ENCODE measurements at places on chromosomes 4 and X.

DNA sequence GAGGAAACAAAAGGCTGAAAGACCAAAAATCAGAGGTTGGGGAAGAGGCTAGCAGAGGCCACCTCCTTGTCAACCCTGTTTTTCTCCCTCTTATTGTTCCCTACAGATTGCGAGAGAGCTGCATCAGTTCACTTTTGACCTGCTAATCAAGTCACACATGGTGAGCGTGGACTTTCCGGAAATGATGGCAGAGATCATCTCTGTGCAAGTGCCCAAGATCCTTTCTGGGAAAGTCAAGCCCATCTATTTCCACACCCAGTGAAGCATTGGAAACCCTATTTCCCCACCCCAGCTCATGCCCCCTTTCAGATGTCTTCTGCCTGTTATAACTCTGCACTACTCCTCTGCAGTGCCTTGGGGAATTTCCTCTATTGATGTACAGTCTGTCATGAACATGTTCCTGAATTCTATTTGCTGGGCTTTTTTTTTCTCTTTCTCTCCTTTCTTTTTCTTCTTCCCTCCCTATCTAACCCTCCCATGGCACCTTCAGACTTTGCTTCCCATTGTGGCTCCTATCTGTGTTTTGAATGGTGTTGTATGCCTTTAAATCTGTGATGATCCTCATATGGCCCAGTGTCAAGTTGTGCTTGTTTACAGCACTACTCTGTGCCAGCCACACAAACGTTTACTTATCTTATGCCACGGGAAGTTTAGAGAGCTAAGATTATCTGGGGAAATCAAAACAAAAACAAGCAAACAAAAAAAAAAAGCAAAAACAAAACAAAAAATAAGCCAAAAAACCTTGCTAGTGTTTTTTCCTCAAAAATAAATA, 179.9 kb downstream of the AR start:
- no peak for ATAC-seq

DNA sequence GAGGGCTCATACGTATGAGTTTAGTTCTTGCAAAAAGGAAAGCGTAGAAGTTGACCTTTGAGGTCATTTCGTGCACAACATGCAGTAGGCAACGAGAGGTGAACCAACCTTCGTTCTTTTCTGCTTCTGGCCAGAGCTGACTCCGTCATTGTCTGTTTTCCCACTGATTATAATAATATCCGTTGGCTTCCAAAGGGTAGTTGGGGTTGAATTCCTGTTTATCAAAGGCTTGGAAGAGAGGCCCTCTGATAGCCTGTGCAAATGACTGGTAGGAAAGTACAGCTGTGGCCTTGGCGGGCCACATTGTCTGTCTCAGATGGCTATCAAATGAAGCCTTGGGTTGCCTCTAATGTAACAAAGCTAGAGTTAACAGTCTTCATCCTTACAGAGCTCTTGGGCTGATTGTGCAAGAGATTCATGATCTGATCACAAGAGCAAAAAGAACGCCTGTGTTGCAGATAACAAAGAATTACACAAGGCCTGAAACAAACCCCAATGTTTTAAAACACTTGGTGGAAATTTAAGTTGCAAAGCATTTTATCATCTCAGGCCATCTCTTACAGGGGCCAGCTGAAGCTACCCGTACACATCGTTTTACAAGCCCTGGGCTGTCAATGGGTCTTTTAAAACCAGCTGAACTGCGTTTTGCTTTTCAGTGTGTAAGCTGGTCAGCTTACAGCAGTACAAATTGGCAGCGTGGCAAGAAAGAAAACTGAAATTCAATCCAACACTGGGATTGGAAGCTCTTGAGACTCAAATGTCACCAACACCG, 46.1 kb upstream of the FAM9C start:
- 0 out of 3 replicates have a peak, but pooled peaks have one; percentile 15 for ATAC-seq

- ATAC-seq: no peak
Observed at GRCh38 chrX:54708404-54708803, 89.7 kb downstream of the ITIH6 start.

- ATAC-seq: peak; percentile 99
Observed at GRCh38 chrX:50691820-50692219, 122.2 kb downstream of the SHROOM4 start.

- no peak for ATAC-seq
Observed at GRCh38 chr4:7811536-7812191, 128.0 kb downstream of the AFAP1 start.

- ATAC-seq: peak; percentile 76
Observed at GRCh38 chr4:165440415-165441158, 61.8 kb downstream of the CPE start.

DNA sequence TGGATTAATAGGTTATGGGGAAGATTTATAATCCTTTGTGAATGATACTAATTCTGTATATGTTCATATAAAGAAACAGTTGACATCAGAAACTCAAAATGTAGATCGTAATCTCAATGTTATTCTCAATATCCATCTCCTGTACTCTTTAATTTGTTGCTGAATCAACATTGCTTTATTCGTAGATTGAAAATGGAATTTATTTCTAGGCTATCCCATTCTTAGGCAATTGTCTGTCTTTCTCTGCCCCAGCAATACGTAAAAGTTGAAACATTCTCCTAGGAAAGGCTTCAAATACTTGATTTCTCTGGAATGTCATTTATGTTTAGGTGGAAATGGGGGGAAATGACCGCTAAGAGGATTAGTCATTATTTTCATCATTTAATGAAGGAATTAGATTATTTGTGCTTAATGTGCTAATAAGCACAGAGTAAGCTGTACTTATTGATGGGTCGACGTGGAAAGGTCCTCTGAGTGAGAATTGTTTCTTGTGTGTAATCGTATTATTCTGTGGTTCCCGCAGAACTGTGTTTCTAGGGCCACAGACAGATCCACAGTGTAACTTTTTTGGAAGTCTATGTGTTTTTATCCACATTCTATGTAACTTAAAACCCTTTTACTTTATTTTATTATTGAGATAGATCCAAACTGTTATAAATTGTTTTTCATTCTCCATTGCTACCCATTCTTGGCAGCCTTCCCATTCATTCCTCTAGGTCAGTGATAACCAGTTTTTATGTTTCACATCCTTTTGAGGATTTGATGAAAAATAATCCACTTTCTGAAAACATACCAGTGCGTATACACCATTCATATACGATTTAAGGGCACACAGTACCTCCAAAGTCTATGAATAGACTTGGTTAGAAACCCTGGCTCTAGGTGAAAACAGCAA, 262.9 kb downstream of the ARHGAP10 start:
- no peak for ATAC-seq

DNA sequence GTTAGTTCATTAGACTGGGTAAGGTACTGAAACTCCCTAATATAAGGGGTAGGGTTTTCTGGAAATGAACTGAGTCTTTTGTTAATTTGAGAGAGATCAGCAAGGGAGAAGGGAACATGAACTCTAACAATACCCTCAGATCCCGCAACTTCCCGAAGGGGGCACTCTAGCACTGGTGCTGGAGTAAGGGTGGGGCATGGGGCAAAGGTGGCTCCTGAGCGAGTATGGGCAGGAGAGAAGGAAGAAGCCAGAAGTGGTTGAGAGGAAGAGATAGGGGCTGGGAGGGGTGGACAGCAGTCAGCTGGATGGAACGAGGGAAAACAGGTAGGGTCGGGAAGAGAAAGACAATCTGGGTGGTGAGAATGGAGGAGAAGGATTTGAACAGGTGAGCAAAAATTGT, 183.2 kb upstream of the MAGEE2 start:
- ATAC-seq: no peak

Data from SK-N-SH treated with all-trans-retinoic acid at 6 μM for 48 hours (cell line).